H7 (cell line): ENCODE measurements at places on chromosomes 7 and 10. TPM values are rescaled to one million over a fixed set of nuclear protein-coding genes. Genes with fewer than 3 reads are reported as not detected.

- no peak for DNase-seq
Observed at GRCh38 chr7:84191261-84191660, 3.3 kb downstream of the SEMA3A start.

DNA sequence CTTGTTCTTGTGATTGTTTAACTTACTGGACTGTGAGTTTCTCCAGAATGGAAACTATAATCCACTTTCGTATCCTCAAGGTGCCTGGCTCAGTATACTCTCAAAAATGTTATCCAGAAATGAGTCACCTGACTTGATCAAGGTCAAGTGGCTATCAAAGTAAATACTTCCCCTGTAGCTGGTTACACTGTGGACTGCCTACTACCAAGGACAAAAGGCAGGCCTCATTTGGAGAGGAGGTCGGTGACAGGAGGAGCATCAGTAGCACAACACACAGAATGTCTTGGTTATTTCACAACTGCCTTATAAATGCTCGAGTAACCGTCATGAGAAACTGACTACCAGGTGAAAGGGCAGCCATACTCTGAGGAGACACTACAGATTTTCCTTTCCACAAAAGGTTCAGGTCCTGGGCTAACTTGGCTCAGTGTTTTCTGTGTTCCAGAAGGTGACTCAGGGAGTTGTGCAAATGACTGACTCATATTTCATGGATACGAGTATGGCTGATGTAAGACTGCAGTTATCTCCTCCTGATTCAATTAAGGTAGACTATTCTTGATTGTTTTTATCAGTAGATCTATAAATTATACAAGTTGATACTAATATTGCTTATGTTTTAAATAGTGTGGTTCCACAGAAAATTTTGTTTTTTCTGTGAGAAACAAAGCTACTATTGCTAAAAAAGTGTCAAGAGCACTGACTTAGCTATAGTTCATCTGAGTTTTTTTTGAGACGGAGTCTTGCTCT, 4.2 kb upstream of the CCNY start:
- DNase-seq, result no peak

GRCh38 chr7:27765841-27766240, 25.9 kb downstream of the TAX1BP1 start:
- no peak for DNase-seq

- DNase-seq, result no peak
Observed at GRCh38 chr7:130879191-130879590, 145.2 kb upstream of the KLF14 start.

- DNase-seq, result no peak
Observed at GRCh38 chr10:3802526-3803265, 17.7 kb upstream of the KLF6 start.

GRCh38 chr10:59085711-59086502, 90.5 kb upstream of the PHYHIPL start:
- DNase-seq, result no peak

DNA sequence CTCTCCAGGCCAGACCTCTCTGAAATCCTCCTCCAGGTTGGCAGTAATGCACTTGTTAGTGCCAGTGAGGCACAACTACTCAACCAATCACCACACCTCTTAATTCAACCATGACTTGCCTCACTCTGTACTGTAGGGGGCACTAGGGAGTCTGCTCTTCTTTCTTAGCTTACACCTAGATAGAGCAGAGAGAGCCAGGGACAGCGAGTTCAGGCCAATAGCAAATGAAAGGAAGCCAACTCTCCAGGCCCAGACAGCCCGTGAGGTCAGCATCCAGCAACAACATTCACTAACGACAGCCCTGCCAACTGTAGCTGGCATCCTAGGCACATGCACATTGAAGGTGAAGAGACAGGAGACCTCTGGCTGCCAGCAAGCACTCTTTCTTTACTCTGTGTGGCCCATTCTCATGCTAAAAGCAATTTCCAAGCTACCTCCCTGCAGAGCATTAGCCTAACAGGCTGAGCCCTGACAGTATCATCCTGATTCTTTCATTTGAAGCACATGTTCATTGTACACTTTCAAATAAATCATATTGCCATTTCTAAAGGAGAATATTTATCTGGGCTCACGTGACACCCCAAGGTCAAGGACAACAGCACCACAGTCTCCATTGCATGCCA, 136.3 kb downstream of the DPY19L1 start:
- peak; percentile 62 for DNase-seq

DNA sequence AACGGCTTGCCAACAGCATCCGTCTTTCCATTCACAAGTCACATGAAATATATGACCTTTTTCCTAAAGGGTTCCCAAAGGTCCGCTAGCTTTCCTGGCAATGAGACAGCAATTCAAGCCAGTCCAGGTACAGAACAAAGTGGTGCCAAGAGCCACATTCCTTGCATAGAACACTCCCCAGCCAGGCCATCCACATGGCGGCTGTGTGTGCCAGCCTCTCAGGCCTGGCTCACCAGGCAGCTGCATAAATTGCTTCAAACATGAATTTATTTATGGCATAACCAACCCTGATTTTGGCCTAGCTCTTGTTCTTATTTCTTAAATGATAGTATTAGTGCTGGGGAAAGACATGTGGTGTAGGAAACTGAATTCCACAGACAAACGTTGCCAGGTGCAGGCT, 63.7 kb upstream of the CREB5 start:
- DNase-seq, result no peak

MACC1 gene
- total RNA-seq, result 0.21 and 0.67 TPM in 2 replicates

- no peak for DNase-seq
Observed at GRCh38 chr10:24463611-24464426, 254.9 kb downstream of the KIAA1217 start.

STRIP2 gene
- total RNA-seq, result 3.8 and 5.1 TPM in 2 replicates
